Body of pancreas (tissue), 4 donors: ENCODE measurements at places on chromosomes 6 and 20.

DNA sequence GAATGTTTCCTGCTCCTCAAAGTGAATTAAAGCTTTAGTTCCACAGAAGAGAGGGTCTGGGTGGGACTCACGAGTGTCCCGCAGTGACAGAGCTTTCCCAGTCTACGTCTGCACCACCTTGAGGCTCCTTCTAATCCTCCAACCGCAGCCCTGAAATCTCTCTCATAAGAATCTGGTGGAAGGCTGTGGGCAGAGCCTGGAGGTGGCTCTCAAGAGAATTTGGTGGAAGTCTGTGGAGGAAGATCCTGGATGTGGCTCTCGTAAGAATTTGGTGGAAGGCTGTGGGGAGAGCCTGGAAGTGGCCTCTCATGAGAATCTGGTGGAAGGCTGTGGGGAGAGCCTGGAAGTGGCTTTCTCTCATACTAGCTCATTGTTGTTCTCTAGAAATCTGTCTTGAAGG, 13.8 kb upstream of the DUSP22 start:
- no peaks in the 10 kb centered on the region for H3K4me1 ChIP-seq
- no peaks in the 10 kb centered on the region for H3K36me3 ChIP-seq
- no peak for DNase-seq

DNA sequence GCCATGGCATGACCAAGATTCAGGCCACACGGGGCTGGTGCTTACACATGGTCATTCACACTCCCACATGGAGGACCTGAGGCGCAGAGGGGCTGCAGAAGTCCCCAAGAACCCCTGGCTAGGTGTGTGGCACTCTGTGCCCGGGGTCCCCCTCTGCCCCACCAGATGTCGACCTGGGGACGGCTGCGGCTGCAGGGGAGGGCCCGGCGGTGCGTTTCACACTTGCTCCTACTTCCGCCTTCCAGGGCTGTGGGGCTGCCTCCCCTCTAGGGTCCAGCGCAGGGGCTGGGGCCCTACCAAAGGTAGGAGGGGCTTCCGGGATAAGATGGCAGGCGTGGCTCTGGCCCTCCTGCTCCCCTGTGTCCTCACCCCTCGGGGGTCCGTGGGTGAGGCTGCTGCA, 81.1 kb upstream of the SLCO4A1 start:
- DNase-seq, result no peak
- H3K4me1 ChIP-seq, result no peaks in the 10 kb centered on the region
- no peak overlapping the region for H3K27ac ChIP-seq
- peaks cover 3% of the 10 kb centered on the region for H3K27me3 ChIP-seq
- no peaks in the 10 kb centered on the region for H3K36me3 ChIP-seq

GRCh38 chr20:47453167-47453782, 48.4 kb upstream of the NCOA3 start:
- no peaks in the 10 kb centered on the region for H3K27me3 ChIP-seq
- H3K4me3 ChIP-seq, result no peak overlapping the region
- peaks cover 7% of the 10 kb centered on the region for H3K4me1 ChIP-seq

DNA sequence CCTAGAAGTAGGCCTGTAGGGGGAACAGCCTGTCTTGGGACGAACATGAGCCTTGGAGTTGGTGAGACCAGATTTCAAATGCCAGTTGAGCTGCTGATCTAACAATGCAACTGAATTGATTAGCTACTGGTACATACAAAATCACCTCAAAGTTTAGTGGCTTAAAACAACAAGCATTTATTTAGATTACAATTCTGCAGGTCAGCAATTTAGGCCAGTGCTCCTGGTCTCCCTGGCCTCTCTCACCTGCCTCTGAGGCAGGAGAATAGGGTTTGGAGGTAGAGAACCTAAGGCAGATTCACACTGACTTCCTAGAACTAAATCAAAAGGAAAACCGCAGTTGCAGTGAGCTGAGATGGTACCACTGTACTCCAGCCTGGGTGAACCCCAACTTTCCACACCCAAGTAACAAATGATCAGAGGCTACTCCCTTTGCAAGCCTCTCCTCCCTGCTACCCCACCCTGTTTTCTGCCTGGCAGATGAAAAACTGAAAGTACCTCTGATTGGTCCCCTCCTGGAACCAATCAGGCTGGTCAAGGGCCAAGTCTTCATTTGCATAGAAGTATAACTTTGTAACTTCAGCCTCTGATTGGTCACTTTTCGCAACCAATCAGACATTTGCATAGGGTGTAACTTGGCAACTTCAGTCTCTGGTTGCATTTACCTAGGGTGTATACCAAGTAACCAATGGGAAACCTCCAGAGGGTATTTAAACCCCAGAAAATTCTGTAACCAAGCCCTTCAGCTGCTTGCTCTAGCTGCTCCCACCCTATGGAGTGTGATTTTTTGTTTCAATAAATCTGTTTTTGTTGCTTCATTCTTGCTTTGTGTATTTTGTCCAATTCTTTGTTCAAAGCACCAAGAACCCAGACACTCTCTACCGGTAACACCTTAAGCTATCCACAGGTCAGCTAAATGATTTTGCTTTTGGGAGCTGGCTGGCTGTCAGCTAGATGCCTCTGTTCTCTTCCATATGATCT, 8.1 kb upstream of the UBR2 start:
- H3K27me3 ChIP-seq, result no peaks in the 10 kb centered on the region
- no peaks in the 10 kb centered on the region for H3K36me3 ChIP-seq
- DNase-seq, result no peak
- H3K4me1 ChIP-seq, result no peaks in the 10 kb centered on the region
- no peak overlapping the region for H3K4me3 ChIP-seq

DNA sequence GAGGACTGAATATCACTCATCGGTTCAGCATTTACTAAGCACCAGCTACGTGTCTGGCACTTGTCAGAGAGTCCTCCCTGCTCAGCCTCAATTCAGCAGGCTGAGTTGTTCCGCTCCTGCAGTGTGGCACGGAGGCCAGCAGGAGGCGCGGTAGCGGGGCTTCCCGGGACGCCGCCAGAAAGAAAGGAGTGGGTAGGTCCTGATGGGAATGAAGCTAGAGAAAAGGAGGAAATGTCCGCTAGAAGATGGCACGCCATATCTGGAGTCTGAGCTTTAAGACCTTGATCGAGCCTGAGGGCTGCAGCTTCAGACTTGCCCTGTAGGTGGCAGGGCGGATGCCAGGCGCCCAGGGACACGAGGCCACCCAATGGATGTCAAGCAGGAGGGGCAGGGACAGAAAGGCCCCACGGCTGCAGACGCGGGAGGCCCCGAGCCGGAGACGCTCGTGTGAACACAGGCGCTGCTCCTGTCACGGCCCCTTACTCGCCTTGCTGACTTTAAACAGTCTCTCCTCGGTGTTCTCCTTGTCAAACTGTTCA, 18.7 kb downstream of the SERPINB6 start:
- H3K36me3 ChIP-seq, result peaks cover 17% of the 10 kb centered on the region
- H3K4me1 ChIP-seq, result peaks cover 16% of the 10 kb centered on the region

DNA sequence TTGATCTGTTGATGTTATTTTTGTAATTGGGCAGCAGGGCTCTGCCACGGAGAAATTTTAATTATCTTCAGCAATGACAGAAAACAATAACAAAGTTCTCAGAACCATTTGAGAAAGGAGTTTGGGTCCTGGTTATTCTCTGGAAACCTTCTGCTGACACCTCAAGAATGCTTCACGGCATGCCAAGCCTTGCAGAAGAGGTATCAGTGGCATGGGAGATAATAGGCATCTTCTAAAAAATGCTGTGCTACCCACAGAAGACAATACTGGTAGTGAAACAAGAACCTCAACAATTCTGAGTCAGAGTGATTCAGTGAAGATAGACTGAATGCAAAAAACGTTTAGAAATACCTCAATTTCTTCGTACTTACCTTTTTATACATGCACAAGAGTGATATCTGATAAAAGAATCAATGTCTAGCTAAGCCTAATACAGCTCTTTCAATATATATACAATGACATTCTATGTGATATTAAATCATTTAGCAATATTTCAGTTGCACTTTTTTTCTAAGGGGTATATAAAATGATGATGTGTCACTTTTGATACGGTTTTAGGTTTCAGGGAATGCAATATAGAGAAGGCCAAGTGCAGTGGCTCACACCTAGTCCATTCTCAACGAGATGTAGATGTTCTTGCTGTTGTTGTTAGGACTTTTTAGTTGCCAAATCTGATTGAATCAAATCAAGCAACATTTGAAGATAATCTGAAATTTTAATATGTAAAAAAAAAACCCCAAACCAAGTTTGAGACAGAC, 110.4 kb upstream of the COL21A1 start:
- H3K4me1 ChIP-seq, result no peaks in the 10 kb centered on the region
- DNase-seq, result no peak
- no peak overlapping the region for H3K27ac ChIP-seq
- H3K36me3 ChIP-seq, result no peaks in the 10 kb centered on the region

DNA sequence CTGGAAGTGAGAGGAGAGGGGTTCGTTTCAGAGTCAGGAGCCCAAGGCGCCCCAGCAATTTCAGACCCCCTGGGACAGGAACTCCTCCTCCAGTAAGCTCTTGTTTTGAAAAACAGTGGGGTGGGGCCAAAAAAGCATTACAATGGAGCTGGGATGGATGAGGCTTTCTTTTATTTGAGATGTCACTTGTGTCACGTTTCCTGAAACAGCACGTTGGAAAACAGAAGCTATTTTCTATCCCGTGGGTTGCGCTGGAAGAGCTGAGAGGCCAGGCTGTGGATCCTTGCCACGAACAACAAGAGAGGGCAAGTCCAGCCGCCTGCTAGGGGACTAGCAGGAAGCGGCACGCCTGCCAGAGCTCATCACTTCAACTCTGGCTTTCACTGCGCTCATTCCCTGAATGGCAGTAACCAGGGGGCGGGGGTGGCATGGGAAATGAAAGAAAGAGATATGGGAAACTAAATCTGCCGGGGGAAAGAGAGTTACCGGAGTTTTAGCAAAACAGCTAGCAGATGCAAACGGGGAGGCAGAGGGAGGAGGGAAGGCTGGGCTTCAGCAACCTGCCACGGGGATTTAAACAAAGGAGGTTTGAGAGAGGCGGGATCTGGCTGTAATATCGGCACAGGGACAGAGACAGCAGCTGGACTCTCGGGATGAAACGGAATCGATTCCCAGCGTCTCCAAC, 34.6 kb downstream of the GCNT2 start:
- H3K27me3 ChIP-seq, result no peaks in the 10 kb centered on the region
- H3K4me3 ChIP-seq, result no peak overlapping the region
- DNase-seq, result peak; percentile 36
